ENCODE measurements at places on chromosomes 7 and 10.

GRCh38 chr7:134755422-134756022 lies 23.9 kb upstream of the CALD1 start:
- DNase-seq = peak; percentile 34

GRCh38 chr7:10973942-10974911 lies 555 bp downstream of the PHF14 start:
- DNase-seq = peak; percentile 45

DNA sequence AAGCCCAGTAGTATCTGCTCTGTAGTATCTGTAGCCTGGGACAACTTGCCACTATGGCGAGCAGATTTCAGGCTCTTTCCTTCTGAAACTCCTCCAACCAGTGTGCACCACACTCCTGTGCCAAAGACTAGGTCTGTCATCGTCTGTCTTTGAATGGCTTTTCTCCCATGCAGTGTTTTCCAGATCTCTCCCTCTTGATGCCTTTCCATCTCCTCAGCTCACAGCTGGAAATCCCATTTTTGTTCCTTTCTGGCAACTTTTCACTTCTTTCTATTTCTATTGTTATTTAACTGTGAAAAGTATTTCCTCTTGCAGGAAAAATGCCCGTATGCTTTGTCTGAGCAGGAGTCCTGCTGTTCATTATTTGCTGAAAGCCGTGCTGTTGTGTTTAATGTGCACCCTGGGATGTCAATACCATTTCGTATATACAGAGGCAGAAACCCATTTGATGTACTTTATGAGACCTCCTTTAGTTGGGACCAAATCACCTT lies 373.7 kb downstream of the PHTF2 start:
- peak; percentile 17 for DNase-seq

DNA sequence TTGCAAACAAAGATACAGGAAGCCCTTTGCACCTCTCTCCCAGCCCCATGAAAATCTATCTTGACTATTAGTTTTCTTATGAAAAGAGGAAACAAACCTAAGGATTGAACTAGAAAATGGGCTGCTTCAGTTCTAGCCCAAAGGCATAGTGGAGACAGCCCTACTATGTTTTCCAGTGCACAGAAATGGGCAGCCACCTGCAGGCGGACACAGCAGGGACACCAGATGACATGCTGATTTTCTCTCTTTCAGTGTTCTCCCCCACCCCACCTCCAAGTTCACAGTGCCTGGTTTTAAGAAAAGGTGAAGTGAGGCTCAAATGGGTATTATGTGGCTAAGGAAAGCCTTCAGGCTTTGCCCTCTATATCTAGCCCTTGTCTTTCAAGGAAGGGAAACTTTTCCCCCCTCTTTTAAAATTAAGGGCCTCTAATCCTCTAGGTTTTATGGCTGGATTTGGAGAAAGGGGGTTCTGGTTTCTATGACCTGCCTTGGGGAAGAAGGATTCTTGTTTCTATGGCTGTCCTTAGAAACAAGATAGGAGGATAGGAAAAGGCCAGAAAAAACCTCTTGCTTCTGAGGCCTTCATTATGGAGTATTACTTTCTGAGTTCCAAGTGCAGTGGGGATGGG lies 23.5 kb upstream of the DDX50 start:
- DNase-seq = no peak

DNA sequence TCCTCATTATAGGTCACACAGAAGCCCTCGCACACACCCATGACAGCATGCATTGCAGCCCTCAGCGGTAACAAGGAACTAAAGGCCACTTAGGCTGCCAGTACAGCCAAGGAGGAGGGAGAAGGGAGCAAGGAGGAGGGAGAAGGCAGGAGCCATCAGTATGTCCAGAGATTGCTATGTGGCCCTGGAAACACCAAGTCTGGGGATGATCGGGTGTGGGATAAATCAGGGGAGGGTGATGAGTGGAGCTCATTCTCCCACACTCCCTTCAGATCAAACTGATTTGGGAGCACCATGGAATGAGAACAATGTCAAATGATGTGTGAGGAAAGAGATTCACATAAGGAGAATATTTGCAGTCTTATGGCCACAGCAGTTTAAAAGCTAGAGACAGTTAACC lies 350.9 kb downstream of the TNS3 start:
- no peak for DNase-seq

GRCh38 chr10:75788394-75789205 lies 357.2 kb downstream of the LRMDA start:
- peak; percentile 45 for DNase-seq

- no peak for DNase-seq
These were observed 209.3 kb upstream of the IMMP2L start for GRCh38 chr7:111771638-111772037.

GRCh38 chr10:118218562-118218961 lies 123.6 kb downstream of the FAM204A start:
- DNase-seq = no peak

DNA sequence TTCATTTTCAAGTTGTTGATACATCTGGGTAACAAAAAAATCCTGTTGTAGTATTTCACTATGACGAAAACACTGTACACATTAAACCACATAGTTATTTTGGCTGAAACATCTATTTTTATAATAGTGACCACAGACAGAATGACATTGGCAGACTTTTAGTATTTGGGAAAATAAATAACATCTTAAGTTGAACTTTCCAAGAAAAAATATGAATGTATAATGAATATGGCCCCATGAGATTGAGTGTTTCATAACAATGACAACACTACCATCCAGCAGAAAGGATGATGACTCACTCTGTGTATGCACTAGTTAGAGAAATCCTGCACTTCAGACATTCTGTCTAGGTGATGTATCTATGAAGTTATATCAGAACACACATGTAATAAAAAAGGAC lies 118.1 kb downstream of the SEMA3D start:
- DNase-seq = no peak

DNA sequence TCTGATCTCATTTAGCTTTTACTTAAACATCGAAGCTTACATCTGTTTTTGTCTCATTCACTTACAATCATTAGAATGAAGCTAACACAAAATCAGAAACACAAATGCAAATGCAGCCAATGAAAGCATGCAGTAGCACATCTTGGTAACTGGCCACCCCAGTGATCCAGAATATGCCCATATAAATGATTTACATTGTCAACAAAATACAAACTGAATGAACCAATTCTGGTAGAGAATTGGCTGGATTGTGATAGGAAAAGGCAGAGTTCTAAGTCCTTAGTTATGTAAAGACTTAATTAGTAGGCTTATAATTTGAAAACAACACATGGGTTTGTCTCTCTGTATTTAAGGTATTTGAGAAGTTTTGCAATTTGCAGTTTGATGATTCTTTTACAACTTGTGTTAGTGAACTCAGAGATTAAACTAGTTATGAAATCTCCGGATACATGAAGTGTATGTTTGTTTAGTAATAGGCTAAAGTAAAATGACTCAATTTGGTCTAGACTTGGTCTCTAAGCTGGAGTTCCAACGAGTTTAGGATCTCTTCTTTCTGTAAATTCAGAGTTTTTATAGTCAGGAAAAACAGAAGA lies 21.2 kb downstream of the TECTB start:
- no peak for DNase-seq

DNA sequence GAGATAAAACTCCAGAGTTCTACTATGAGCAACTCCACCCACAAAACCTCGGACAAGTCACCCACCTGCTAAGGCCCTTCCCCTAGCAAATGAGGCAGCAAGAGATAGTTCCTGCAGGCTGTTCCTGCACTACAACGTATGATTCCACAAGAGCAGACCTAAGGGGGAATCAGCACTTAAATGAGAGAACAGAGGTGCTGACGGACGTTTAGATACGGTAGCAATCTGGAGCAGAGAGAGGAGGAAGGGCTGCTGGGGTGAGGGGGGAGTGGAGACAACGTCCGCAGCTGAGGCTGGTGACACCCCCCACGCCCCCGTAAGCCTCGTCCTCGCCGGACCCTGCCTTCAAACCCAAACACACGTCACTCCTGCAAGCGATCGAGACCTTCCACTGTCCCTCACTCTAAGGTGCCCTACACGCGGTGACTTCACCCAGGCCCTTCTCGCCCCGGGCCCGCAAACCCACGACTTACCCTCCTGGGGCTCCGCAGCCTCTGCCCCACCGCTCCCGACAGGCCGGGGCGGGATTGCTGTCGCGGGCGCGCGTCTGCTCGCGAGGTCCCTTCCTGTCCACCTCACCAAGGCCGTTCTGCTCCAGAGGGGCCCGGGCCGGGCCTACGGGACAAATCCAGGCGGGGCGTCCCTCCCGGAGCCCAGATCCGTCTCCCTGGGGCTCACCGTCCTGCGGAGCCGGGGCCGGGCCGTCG lies 635 bp downstream of the ZNF12 start:
- no peak for DNase-seq

DNA sequence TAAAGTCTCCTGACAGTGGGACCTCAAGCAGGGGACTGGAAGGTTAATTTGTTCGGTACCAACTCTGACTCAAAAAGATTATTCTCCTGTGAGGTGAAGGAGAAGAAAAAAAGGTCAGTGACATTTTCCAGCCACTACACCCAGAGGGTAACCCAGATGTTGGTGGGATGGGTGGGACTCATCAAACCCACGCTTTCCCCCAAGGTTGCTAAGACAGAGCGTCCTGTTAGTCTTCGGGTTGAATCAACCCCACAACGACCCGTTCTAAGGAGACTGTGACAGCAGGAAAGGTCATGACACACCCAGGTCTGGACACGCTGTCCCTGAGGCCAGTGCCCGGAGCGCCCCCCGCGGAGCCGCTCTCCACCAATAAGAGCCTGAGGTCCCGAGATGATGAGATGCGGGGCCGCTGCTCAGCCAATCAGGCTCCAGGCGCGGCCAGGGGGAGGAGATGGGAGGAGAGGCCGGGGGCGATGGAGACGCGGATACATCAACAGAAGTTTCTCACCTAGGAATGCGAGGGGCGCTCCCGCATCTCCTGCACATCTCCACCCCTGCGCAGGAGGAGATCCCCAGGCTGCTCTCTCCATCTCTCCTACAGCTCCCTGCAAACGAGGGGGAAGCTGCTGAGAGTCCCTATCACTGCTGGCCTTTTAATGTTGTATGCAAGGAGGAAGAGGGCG lies at the start of gene WNT16:
Gene WNT16, plus strand, starts transcription at position 493 of the 683 bp plus-strand sequence. CDS start 293 bp downstream, outside the sequence.
- peak; percentile 48 for DNase-seq

- DNase-seq = no peak
These were observed 41.6 kb downstream of the PDIA4 start for GRCh38 chr7:148986742-148987009.

GRCh38 chr7:101686030-101686429 lies 56.9 kb upstream of the MYL10 start:
- no peak for DNase-seq

Data from brain (organoid and tissue), 16 donors.